ENCODE measurements at places on chromosomes 1 and 21.

DNA sequence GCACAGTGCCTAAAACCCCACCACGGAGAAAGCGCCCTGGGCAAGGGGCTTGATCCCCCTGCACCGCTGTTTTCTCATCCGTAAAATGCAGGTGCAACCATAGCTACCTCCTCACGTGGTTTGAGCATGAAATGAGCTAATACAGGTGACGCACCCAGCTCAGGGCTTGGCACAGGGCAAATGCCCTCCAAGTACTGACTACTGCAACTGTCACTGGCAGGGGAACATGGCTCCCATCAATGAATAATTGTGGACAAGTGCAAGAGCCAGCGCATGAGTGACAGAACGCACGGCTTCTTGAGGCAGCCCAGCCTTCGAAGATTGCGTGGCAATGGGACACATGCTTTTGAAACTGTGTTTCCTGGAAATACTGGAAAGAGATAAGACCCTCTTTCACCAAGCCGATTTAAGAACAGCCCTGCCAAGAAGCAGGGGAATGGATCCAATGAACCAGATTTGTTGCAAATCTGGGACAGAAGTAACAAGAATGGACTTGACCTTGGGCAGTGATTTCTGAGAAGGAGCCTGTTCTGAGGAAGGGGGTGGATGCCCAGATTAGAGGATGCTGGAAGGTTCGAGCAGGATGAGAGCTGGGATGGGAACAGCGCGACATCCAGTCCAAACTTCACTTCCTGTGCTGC is 92.8 kb upstream of the IFFO2 start:
- no peak for DNase-seq

- DNase-seq, result no peak
Measured at GRCh38 chr1:157418231-157418630, 134.1 kb downstream of the FCRL5 start.

- no peak for DNase-seq
Measured at GRCh38 chr21:36454093-36454531, 25.8 kb downstream of the CLDN14 start.

- no peak for DNase-seq
Measured at GRCh38 chr1:222561656-222562055, 13.8 kb upstream of the HHIPL2 start.

DNA sequence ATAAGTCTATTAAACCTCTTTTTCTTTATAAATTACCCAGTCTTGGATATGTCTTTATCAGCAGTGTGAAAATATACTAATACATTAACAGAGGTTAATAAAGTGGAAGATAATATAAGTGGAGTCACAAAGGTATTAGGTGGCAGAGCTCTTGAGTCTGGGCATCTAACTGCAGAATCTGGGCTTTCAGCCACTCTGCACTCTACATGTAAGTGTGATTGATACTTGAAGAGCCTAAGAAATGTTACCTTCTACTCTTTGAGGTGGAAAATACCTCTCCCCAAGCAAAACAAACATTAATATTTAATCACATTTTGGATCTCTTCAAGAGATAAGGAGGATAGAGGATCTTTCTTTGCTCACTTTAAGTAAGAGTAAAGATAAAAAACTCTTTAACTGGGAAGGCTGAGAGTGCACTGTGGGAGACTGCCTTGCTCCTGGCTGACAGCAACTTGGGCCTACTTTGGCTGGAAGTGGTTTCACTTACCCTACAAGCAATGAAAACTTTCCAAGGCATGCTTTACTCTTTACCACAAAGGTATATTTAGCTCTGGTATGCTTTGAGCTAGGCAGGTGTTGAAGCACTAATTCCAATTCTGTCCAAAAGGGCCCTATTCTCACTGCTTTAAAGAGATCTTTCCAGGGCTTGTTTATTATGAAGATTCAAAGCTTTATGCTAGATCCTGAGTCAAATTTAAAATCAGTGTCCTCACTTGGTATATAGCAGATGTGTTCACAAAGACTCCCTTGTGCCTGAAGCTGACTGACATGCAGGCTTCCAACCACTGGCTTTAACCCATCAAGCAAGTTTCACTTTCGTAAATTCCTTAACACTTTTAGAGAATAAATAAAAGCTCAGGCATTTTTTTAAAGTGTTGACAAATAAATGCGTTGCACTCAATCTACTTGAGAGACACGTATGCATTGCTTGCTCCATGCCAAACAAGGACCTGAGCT is 245.3 kb upstream of the ZP4 start:
- no peak for DNase-seq

GRCh38 chr1:47424336-47424982 is 8.4 kb downstream of the FOXE3 start:
- no peak for DNase-seq

DNA sequence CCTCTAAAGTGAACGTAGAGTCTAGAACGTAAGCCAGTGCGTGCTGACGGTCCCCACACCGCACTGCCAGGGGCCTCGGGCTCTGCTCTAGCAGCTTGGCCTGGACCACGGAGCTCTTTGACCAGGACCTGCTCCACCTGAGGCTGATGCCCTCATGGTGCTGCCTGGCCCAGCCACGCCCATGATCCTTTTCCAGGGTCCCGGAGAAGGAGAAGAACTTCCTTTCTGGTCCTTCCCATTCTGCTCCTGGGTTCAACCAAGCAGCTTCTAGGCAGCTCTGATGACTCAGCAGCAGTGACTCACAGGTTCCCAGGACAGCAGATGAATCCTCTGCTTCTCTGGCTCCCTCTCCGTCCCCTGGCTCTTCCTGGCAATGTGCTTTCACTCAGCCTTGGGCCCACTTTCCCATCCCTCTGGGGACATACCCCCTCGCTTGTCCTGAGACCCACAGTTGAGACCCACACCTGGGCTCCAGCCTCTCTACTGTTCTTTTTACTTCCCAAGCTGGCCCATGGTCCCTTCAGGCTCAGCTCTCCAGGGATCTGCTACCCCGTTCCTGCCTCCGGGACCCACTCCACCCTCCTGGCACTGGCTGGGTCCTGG is 246.3 kb upstream of the RAB4A start:
- no peak for DNase-seq

DNA sequence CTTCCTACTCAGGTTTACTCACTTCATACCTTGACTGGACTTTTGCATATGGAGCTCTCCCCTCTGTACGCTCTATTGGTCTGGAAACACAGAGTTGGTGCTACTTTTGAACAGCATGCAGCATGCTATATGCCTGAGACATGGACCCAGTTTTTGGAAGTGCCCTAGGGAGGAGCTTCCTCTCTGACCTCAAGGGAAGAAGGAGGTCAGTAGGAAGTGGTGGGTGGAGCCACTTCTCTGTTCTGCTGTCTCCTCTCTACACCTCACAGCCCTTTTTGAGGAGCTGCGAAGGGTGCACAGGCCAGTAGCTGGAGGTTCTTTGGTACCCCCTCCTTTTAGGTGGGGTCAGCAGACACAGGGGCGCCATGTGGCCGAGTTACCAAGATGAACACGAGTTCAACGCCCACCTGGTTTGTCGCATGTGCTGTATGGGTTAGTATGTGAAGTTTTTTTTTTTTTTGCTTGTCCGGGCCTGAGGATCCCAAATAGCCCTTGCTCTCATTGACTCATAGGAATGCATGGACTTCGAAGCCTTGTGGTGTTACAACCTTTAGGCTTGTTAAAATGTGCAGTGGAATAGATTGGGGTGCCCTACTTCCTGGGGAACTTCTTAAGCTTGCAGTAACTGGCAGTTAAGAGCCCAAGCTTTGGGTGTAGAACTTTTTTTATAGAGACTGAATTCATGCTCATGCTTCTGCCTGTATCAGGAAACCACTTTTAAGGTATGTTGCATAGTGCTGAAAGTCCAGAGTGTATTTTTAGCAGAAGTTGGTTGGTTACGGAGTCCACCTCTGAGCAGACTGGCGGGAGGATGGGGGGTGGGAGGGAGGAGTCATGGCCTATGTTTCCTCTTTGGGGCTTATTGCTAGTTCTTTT is 10.7 kb downstream of the MACF1 start:
- DNase-seq, result peak; percentile 74

DNA sequence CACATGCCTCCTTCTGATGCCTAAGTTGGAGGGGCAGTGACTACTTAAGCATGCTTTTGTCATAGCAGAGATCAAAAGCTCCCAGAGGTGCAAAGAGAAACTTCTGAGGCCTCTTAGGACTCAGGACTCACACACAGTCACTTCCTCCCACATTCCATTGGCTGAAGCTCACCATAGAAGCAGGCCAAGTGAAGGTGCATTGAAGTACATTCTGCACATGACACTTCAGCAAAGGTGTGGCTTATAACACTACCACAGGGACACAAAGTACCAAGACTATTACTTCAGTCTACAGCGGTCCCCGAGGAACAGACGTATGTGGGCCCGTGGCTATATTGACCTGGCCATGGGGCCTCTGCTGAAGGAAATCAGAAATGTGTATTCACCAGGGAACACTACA is 2.5 kb upstream of the POGK start:
- DNase-seq, result no peak

GRCh38 chr1:6396998-6397397 is 3.4 kb upstream of the ACOT7 start:
- DNase-seq, result no peak

DNA sequence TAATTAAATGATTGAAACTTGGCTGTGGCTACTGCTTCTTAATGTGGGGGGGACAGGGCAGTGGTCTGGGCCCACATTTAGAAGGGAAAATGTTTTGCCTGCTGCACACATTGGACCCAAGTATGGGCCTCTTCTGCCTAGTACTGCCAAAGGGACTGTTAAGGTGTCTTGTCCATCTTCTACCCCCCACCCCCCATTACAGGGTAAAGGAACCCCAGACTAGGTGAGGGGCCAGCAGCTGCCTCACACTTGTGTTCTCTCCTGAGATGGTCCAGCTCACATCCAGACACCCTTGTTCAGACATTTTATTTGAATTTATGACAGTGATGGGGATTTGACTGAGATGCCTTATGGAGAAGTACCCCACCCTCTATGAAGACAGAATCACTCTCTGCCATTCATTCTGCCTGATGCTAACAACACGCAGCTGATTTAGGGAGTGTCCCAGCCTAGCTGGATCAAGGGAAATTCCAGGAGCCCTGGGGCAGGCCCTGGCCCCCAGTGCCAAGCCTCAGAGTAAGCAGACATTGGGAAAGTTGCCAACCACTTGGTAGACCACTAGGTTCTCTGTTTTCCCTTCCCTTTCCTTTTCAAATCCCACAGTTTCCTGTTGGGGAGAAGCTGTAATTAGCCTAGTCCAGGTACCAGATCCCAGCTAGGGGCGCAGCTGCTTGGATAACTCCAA is 42.1 kb downstream of the YARS1 start:
- DNase-seq, result no peak

- no peak for DNase-seq
Measured at GRCh38 chr1:185408700-185409270, 91.7 kb upstream of the IVNS1ABP start.

DNA sequence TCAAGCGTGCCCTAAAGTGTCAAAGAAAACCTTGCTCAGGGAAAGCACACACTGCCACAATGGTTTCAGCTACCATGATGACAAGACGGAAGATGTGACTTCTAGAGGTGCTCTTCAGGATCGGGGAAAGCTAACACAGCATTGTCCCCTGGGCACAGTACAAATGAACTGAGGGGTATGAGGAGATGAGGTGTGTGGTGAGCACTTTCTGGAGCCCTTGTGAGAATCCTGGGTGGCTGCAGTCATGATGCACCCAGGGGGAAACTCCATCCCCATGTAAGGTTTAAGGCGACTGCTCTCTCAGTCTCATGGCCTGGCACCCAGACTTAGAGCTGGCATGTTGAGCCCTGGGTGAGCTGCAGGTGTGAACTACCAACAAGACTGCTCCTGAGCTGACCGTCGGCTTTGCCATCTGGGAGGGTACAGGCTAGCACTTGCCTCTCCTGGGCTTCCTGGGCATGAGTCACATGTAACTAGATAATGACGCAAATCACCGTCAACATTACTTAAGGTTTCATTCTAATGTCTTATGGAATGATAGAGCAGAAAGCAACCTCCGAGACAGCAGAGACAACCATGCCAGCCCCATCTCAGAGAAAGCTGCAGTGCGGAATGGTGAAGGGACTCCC is 144.6 kb downstream of the CLIC6 start:
- DNase-seq, result no peak
